Cardiac muscle cell (in vitro differentiated cells and primary cell): ENCODE measurements at places on chromosomes 1 and 21. TPM values are rescaled to one million over a fixed set of nuclear protein-coding genes. Genes with fewer than 3 reads are reported as not detected.
A peak's percentile ranks its signal among the peaks of the same experiment; 100 is the strongest.

GRCh38 chr1:159753386-159753785 is 27.4 kb upstream of the DUSP23 start:
- no peaks in the 10 kb centered on the region for H3K4me1 ChIP-seq
- no peak for DNase-seq
- no peak overlapping the region for H3K4me3 ChIP-seq
- no peaks in the 10 kb centered on the region for H3K27me3 ChIP-seq
- no peaks in the 10 kb centered on the region for H3K36me3 ChIP-seq
- H3K27ac ChIP-seq, result no peak overlapping the region

- no peak overlapping the region for H3K27ac ChIP-seq
- H3K36me3 ChIP-seq, result no peaks in the 10 kb centered on the region
- no peaks in the 10 kb centered on the region for H3K27me3 ChIP-seq
- DNase-seq, result no peak
- no peaks in the 10 kb centered on the region for H3K4me1 ChIP-seq
Measured at GRCh38 chr1:10986525-10986890, 25.9 kb upstream of the TARDBP start.

MFAP2 gene
- 51.9 and 79.7 TPM in 2 replicates for total RNA-seq

KDF1 gene
- 0.63 and 0.67 TPM in 2 replicates for total RNA-seq

GPR3 gene
- total RNA-seq, result 1.7 and 1.9 TPM in 2 replicates

TMEM50B gene
- total RNA-seq, result 50.2 and 100 TPM in 2 replicates

DNA sequence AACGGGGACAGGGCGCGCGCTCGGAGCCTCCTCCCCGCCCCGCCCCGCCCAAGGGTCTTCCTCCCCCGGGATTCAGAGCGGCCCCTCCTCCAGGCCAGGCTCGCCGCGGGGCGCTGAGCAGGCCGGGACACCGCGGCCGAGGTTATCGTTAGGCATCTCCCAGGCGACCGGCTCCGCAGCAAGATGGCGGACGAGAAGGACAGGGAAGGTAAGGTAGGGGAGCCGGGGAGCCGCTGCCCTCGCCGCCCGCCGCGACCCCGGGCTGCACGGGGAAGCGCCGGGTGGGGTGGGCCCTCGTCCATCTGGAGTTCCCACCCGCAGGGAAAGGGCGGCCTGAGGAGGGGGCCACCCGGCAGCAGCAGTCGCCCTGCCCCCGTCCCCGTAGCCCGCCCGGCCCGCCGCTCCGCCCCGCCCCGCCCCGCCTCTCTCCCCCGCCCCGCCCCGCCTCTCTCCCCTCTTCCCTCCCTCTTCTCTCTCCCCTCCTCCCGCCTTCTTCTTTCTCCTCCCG is 105.9 kb upstream of the HNRNPU start:
- H3K27me3 ChIP-seq, result no peaks in the 10 kb centered on the region
- H3K4me1 ChIP-seq, result peaks cover 15% of the 10 kb centered on the region
- peak overlapping the region; percentile 99 for H3K27ac ChIP-seq
- peak overlapping the region; percentile 66 for H3K4me3 ChIP-seq
- H3K36me3 ChIP-seq, result no peaks in the 10 kb centered on the region
- peak; percentile 86 for DNase-seq

DNA sequence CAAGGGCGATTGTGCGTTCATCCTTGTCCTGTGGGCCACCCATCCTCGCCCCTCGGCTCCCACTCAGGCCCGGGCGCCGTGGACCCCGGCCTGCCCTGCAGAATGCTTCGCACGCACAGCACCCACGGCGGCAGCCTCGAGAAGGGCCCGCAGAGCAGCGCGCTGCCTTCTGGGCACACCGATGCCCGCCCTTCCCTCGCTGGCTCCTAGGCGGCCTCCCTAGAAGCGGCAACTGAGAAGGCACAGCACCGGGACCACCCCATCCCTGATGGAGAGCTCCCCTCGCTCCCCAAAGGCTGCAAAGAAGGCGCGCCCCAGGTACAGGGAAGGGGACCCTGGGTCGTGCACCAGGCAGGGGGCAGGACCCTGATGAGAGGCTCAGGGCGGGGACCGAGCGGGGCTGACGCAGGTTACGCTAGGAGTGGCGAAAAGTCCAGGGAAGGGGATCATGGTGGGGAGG is 971 bp downstream of the CAPZB start:
- no peaks in the 10 kb centered on the region for H3K27me3 ChIP-seq
- no peak for DNase-seq
- no peaks in the 10 kb centered on the region for H3K36me3 ChIP-seq
- peaks cover 39% of the 10 kb centered on the region for H3K4me1 ChIP-seq

UBL4B gene
- total RNA-seq, result 0.09 TPM in 1 of 2 replicates, not detected in the other
